CD4-positive, alpha-beta T cell treated with Interleukin-15 for 4 hours (primary cell): ENCODE measurements at places on chromosomes 4 and X.

GRCh38 chrX:639151-639550 lies 8.6 kb downstream of the SHOX start:
- no peak for DNase-seq

DNA sequence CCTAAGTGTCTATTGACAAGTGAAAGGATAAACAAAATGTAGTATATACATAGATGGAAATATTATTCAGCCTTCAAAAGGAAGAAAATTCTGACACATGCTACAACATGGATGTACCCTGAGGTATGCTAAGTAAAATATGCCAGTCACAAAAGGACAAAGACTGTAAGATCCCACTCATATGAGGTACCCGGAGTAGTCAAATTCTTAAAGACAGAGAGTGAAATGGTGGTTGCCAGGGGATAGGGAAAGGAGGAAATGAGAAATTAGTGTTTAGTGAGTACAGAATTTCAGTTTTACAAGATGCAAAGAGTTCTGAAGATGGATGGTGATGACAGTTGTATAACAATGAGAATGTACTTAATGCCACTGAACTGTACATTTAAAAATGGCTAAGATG lies 102.3 kb upstream of the NAP1L5 start:
- DNase-seq, result no peak

DNA sequence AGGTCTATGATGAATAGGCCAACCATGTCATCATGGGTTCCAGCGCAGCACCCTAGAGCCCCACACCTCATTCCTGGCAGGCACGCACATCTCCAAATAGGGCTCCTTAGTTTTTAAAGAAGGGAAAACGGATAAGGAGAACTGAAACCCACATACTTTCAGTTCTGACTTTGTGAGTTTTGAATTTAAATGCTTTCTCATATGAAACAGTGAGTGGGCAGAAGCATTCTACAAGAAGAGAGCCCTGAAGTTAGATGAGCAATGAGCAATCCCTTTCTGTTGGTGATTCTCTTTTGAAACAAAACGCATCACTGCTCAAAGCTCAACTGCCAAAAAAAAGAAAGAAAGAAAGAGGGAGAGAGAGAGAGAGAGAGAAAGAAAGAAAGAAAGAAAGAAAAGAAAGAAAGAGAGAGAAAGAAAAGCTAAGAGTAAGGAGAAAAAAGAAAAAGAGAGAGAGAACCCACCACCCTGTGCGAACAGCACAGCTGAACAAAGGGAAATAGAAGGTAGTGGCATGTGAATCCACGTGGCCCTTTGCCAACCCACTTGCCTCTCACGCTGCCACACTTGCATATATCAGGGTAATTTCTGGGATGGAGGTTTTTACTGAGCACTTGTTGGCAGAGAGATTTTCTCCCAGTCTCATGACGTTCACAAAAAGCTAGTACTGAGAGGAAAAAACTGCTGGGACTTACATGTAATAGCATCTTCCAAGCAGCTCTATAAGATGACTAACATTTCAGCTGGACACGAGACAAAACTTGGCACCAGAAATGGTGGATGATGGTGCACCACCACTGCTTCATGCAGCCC lies 31.0 kb downstream of the TMSB4X start:
- DNase-seq, result no peak

GRCh38 chr4:106172861-106173260 lies 143.1 kb downstream of the TBCK start:
- DNase-seq, result no peak

GRCh38 chrX:69046996-69047490 lies 118.2 kb downstream of the PJA1 start:
- no peak for DNase-seq

DNA sequence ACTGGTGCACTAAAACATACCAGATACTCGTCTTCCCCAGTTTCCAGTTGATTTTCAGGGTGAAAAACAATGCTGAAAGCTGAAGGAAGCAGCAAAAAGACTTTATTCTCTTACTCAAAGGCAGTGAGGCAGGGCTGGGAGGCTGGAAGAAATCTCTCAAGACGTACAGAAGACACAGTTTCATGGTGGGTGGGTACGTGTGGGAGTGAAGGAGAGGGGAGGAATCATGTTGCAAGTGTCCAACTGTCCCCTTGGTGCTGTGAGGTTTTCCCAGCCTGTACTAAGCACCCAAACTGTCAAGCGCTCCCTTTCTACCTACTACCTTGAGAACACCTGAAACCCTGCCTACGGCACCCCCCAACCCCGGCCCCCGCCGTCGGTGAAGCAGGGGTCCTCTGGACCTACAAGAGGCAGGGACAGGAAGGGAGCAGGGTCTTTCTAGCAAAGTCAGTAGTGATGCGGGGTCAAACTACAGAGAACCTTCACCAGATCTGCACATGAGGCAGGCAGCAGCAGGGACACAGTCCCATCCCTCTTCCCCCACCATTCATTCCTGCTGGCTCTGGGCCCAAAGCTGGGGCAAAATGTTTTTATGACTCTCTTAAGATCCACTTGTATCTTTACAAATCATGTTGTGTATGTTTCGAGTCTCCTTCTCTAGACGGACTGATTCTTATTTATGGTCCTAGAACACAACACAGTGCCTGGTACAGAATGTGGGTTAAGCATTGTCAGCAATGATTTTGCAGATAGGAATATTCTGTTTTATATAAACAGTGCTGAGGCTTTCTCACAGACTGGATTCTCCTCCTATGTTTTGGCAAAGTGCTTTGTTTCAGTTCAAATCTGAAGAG lies 2.4 kb upstream of the SETD7 start:
- no peak for DNase-seq

DNA sequence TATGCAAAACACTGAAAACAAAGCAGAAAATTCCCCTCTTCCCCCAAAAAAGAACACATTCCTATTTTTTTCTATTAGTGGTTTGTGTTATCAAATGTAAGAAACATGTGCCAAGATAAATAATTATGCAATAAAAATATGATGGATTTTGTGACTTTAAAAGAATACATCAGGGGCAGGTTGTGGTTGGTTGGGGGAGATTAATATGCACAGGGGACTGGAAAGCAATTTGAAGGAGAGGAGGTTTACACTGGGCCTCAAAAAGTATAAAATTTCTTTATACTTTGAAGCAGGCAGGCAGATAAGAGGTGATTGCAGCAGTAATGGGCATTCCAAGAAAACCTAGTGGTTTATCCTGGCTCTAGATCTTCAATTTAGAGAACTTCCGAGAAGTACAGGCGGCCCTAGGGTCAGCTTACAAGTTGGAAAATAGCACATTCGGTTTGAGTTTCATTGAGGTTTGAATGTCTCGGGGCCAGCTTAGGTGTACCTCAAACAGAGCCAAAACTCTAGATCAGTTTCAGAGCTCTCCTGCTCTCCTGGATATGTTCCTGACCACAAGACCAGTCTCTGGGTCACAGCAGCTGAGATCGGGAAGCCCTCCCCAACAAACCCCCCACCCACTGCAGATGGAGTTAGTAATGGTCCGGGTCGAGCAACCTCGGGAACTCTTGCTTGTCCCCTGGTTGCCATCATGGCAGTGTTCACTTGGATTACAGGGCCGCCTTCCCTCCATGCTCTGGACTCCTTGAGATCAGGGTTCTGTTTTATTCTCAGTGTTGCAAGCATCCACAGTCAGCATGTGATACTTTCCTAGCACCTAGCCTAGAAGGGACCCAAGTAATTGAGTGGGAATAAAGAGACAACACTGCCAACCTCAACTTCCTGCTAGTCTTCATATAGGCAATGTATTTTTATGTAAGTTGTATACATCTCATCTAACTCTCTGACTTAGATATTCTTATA lies 112.1 kb upstream of the DDIT4L start:
- DNase-seq, result no peak

- no peak for DNase-seq
These were observed 34.4 kb upstream of the RTL3 start for GRCh38 chrX:78693536-78693935.

- DNase-seq, result no peak
These were observed 23.4 kb downstream of the PPP4R3C start for GRCh38 chrX:27439771-27440170.

- DNase-seq, result no peak
These were observed 1250.4 kb downstream of the PCDH18 start for GRCh38 chr4:136281889-136282288.

DNA sequence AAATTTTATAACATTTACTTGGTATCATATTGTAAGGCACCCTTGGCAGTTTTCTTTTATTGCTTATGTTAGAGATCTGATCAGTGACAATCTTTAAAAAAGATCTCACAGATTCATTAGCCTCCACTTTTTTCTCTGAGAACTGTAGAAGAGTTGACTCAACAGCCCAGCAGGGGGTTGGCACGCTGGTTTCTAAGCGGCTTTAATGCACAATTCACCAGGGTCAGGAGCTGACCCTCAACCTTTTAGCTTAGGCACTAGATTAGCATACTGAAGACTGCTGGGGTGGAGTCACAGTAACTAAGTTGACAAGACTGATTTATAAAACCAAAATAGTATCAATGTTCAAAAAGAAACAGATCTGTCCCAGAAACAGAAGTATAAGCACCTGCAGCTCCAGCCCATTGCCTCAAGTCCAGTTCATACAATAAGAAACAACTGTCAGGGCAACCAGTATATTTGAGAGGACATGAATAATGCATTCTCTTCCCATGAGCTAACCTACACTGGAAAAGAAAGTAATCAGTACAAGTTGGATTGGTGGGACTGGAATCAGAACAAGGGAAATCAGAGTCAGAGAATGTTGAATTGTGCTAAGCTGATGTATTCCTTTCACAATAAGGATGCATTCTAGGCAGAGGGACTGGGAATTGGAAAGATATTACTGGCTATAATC lies 77.6 kb downstream of the PDE5A start:
- DNase-seq, result no peak

DNA sequence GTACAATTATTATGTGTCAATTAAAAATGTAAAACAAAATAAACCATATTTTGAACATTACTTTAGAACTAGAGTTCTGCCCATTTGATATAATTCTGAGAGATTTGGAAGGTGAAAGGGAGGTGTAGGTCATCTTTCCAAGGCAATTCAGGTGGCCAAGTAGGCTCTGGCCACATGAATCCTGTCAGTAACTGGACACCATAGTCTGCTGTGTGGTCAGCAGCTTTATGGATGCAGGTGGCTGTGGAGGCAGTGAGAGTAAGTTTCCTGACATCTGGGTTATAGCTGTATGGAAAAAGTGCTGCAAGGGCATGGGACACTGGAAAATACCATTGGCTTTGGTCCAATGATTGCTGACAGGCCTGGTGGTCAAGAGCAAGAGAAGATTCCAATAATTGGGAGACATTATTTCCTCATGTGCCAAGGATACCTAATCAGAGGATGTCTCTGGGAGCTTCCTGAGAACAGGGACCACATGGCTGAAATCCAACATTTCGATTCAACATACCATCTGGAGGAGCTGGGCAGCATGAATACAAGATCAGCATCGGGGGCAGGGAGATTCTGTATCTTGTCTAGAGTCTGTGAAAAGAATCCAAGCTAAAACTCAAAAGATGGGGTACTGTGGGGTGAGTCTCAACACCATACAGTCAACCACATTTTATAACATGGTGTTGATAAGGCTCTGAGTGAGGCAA lies 523.1 kb downstream of the MID1IP1 start:
- no peak for DNase-seq

DNA sequence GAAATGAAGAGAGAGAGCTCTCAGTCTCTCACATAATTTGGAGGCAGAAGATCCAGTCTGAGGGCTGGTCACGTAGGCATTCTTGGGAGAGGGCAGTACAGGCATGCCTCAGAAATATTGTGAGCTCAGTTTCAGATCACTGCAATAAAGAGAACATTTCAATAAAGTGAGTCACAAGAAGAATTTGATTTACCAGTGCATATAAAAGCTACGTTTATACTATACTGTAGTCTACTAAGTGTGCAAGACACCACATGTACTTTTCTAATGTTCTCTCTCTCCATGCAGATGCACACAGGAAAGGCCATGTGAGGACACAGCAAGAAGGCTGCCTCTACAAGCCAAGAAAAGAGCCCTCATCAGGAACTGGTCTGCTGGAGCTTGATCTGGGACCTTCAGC lies 583.5 kb upstream of the FAT1 start:
- no peak for DNase-seq

DNA sequence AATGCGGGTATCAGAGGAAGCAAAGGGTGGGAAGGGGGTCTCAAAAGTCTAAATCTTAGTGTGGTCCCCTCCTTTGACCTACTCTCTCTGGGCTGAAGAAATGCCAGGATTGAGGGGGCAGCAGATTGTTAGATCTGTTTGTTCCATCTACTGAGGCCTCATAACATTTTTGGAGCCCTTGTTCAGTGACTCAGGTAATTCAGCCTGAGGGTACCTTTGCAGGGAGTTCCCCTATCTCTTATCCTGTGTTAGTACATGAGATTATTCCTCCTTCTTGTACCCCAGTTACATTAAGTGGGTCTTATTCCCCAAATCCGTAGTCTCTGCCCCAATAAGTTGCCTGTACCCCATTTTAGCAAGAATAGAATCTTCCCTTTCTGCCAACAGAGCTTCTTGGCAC lies 79.0 kb downstream of the RTL9 start:
- DNase-seq, result no peak

DNA sequence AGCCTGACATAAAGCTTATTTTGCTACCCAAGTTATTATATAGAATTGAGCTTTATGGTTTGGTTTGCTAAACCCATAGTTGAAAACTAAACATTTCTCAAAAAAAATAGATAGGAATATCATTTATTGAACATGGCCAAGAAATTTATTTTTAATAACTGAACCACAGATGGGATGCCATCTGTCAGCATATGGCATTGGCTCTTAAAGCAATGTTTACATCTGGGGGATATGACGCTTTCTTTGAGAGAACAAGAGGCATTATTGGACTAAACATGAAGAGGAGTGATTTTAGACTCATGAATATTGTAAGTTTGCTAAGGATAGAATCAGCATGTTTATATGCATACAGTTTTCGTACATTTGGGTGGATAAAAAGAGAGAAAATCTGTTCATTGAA lies 132.6 kb upstream of the SLIT2 start:
- no peak for DNase-seq

- no peak for DNase-seq
These were observed 395.5 kb downstream of the ARHGAP24 start for GRCh38 chr4:85870298-85871083.

DNA sequence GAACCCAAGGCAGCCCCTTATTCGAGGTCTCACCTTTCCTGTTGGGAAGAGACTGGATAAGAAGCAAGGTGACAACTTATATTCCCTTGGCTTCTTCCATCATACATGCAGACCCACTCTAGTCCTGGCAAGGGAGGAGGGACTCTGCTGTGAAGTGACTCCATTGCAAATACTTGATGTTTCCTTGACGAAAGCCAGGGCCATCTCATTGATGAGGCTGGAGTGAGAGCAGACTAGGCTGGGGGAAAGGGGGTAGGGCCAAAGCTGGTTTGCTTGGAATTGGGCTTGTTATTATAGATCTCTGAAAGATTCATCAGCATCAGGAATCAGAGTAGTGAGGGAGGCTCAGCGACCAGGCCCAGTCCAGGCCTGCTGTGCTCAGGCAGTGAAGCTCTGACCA lies 2.3 kb upstream of the NHSL2 start:
- no peak for DNase-seq

DNA sequence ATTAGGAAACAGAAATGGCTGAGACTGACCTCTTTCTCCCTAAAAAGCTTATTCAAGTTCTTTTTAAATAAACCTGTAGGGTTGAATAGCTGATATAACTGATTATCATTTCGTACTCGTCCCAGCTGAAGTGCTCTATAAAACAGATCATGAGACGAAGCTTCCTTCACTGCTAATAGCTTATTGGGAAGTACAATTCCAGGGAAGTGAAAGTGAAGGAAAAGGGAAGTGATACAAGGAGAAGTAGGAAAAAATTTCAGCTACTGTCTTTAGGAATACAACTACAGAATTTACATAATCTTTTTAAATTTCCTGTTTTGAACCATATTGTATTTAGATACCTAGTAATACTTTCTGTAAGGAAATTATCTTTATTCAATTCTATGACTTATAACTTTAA lies 103.0 kb downstream of the SNCA start:
- DNase-seq, result no peak

- DNase-seq, result no peak
These were observed 38.7 kb downstream of the CCSER1 start for GRCh38 chr4:90165883-90166282.
